ENCODE measurements at places on chromosomes 4 and X. TPM values are rescaled to one million over a fixed set of nuclear protein-coding genes. Genes with fewer than 3 reads are reported as not detected.

Gene CXorf66
- total RNA-seq: not detected

Gene AMBN
- total RNA-seq: not detected

Gene LONRF3
- total RNA-seq: 4.5 TPM

Gene NUP62CL
- 2.8 TPM for total RNA-seq

DNA sequence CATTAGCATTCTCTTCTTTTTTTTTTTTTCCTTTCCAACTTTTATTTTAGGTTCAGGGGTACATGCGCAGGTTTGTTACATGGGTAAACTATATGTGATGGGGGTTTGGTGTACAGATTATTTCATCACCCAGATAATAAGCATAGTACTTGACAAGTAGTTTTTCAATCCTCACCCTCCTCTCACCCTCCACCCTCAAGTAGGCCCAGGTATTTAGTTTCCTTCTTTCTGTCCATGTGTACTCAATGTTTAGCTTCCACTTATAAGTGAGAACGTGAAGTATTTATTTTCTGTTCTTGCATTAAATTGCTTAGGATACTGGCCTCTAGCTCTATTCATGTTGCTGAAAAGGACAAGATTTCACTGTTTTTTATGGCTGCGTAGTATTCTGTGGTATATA, 140.8 kb upstream of the PGRMC2 start:
- DNase-seq: no peak
- H3K4me1 ChIP-seq: no peaks in the 10 kb centered on the region
- H3K27ac ChIP-seq: no peak overlapping the region
- H3K4me3 ChIP-seq: no peak overlapping the region
- no peaks in the 10 kb centered on the region for H3K27me3 ChIP-seq

DNA sequence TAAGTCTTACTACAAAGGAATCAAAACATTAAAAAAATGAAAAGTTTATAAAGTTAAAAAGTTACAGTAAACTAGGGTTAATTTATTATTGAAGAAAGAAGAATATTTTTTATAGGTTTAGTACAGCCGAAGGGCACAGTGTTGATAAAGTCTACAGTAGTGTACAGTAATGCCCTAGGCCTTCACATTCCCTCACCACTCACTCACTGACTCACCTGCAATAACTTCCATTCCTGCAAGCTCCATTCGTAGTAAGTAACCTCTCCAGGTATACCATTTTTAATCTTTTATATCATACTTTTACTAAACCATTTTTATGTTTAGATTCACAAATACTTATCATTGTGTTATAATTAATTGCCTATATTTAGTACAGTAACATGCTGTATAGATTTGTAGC, 307.5 kb upstream of the FAM241A start:
- no peak for DNase-seq
- H3K4me1 ChIP-seq: no peaks in the 10 kb centered on the region
- no peak overlapping the region for H3K4me3 ChIP-seq
- no peaks in the 10 kb centered on the region for H3K27me3 ChIP-seq
- no peak overlapping the region for H3K27ac ChIP-seq

GRCh38 chr4:19241895-19242294, 1009.8 kb upstream of the SLIT2 start:
- H3K27me3 ChIP-seq: no peaks in the 10 kb centered on the region
- no peaks in the 10 kb centered on the region for H3K4me1 ChIP-seq
- H3K4me3 ChIP-seq: no peak overlapping the region
- DNase-seq: no peak

DNA sequence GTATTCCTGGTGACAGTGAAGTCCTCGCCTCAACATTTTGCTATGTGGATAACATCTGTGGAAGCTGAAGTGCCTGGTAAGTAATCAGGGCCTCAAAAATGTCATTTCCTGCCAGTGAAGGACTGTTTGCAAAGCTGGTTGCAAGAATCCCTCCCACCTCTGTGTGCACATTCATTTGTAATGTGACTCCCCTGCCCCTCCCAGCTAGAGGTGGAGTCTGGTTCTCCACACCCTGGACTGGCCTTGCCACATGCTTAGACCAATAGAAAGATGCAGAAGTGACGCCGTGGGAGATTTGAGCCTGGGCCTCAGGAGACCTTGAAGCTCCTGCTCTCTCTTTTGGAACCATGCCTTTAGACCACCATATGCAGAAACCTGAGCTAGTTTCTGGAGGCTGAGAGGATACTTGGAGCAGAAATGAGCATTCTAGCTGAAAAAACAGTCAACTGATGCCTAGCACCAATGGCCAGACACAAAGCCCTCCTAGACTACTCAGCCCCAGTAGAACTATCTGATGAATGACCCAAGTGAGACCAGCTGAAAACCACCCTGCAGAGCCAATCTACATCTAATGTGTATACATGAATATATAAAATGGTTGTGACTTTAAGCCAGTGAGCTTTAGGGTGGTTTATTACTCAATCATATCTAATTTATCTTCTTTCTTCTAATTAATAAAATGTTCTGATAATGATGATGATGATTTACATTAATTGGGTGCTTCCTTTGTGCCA, 47.8 kb upstream of the CRMP1 start:
- no peak overlapping the region for H3K27ac ChIP-seq
- no peak for DNase-seq
- no peaks in the 10 kb centered on the region for H3K27me3 ChIP-seq
- H3K4me1 ChIP-seq: peaks cover 5% of the 10 kb centered on the region

GRCh38 chr4:106650701-106651100, 282.1 kb upstream of the GIMD1 start:
- no peak for DNase-seq
- no peaks in the 10 kb centered on the region for H3K27me3 ChIP-seq
- no peak overlapping the region for H3K27ac ChIP-seq
- no peaks in the 10 kb centered on the region for H3K36me3 ChIP-seq
- H3K4me3 ChIP-seq: no peak overlapping the region

DNA sequence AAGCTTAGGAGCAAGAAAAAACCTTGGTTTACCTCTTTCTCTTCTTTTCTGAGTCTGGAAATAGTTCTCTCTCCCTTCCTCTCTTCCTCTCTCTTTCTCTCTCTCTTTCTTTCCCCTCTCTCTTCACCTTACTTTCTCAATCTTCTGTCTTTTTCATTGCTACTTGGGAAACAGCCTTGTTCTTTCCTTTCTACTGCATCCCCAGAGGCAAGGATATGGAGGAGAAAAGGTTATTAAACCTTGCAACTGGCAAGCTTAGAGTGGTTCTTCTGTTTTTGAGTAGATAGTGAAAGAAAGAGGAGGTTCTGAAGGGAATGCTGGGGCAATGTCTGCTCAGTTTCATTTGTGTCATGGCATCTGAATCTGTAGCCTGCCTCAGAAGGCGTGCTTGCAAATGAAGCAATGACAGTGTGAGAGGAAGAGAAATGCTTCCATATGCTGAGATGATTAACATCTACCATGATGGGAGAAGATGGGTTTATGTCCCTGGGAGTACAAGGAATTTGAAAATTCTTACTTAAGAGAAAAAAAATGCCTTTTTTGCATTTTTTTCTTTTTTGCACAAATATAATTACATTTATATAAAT, 190.6 kb downstream of the CEP135 start:
- no peak for DNase-seq
- no peak overlapping the region for H3K27ac ChIP-seq
- no peak overlapping the region for H3K4me3 ChIP-seq
- H3K4me1 ChIP-seq: no peaks in the 10 kb centered on the region

- H3K36me3 ChIP-seq: peaks cover 8% of the 10 kb centered on the region
- no peaks in the 10 kb centered on the region for H3K27me3 ChIP-seq
- no peak overlapping the region for H3K4me3 ChIP-seq
- H3K27ac ChIP-seq: no peak overlapping the region
- no peak for DNase-seq
These were observed 3.2 kb upstream of the NFKB1 start for GRCh38 chr4:102497986-102498385.

- H3K4me1 ChIP-seq: peaks cover 7% of the 10 kb centered on the region
- no peak overlapping the region for H3K4me3 ChIP-seq
- peaks cover 2% of the 10 kb centered on the region for H3K36me3 ChIP-seq
These were observed 34.3 kb downstream of the KANTR start for GRCh38 chrX:53128097-53128749.

- no peak overlapping the region for H3K27ac ChIP-seq
- DNase-seq: no peak
- H3K4me1 ChIP-seq: no peaks in the 10 kb centered on the region
- H3K36me3 ChIP-seq: no peaks in the 10 kb centered on the region
- H3K4me3 ChIP-seq: no peak overlapping the region
These were observed 161.7 kb upstream of the NAP1L5 start for GRCh38 chr4:88859191-88859812.

GRCh38 chr4:140004922-140005627, 148.9 kb downstream of the MAML3 start:
- no peaks in the 10 kb centered on the region for H3K4me1 ChIP-seq
- H3K4me3 ChIP-seq: no peak overlapping the region
- peaks cover 22% of the 10 kb centered on the region for H3K27me3 ChIP-seq
- no peaks in the 10 kb centered on the region for H3K36me3 ChIP-seq
- no peak for DNase-seq

Measured in activated CD4-positive, alpha-beta memory T cell treated with anti-CD3 and anti-CD28 coated beads for 36 hours (primary cell).